ENCODE measurements at places on chromosomes 4 and X.

GRCh38 chr4:15240764-15241163, 187.1 kb upstream of the C1QTNF7 start:
- no peak for DNase-seq

- DNase-seq = no peak
Measured at GRCh38 chrX:150902434-150903109, 4.1 kb upstream of the CD99L2 start.

DNA sequence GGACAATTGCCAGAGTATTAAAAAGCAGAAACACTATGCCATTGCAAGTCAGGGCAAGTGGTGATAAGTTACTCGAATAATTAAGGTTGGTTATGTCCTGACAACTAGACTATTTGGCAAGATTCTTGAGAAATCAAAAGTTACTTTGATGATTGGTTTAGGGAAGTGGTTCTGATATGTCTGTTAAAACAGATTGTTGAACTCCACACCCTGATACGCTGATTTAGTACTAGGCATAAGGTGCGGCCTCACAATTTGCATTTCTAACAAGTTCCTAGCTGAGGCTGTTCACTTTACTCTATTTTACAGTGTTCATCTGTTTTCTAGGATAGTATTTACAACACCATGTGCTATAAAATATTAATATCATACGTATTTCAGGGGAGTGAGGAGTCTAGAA, 12.5 kb downstream of the GABRA4 start:
- no peak for DNase-seq

DNA sequence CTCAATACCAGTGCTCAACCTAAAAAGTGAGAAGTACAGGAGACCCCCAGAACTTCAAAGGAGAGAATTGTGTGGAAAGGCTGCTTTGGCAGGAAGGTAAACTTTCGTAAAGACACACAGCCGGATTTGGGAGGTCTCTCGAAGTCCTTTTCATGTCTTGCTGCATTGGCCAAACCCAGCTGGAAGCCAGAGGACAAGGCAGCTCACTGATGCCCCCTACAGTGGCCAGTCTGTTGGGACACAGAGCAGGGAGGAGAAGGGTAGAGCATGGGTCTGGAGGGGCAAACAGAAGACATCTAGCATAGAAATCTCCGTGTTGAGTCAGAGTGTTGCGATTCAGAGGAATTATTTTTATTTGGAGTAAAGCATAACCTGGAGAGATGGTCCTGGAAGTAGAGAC, 198.9 kb downstream of the ANK2 start:
- peak; percentile 3 for DNase-seq

- DNase-seq = peak; percentile 29
Measured at GRCh38 chrX:107629540-107629909, 1.2 kb downstream of the PRPS1 start.

- no peak for DNase-seq
Measured at GRCh38 chr4:75496406-75496805, 17.8 kb downstream of the RCHY1 start.

GRCh38 chr4:144518181-144518895, 127.6 kb upstream of the HHIP start:
- DNase-seq = no peak

DNA sequence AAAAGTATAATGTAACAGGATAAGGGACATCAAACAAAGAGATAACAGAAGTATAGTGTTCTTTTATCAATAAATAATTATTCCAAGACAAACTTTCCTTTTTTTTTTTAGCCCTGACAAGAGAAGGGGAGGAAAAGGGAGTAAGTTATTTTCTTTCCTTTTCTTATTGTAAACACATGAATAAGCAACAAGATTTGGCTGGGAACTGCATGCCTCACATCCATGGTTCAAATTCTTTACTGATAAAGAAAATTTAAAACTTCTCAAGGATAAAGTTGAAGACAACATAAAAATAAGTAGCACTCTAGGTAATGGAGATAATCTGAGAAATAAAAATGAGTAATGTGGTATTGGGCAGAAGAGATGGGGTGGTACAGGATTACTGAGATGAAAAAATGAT, 71.6 kb downstream of the NEK1 start:
- peak; percentile 0 for DNase-seq

DNA sequence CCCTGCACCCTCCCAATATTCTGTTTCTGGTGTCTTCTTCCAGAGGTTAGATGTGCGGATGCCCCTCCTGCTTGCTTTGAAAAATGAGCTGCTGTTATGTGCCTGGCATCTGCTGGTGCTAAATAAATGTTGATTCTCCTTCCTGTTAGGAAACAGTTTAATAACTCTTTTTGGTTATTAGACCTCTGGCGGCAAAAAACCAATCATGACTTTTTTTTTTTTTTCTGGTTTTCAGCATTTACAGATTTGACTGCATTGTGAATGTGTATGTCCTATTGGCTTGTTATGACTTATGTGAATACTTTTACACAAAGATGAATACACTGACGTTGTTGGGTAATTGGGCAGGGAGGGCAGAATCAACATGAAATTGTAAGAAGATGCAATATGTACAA, 13.6 kb upstream of the TMEM156 start:
- DNase-seq = no peak

DNA sequence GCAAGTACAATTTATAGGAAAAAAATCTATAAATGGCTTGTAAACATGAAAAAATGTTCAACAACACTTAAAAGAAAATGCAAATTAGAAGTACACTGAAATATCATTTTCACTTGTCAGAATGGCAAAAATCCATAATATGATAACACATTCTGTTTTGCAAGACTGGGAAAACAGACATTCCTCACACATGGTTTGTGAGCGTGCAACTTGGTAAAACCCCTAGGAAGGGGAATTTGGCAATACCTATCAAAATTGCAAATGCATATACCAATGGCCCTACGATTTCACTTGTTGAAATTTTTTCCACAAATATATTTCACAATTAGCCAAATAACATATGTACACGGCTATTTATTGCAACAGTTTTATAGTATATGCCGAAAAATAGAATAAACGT, 31.4 kb downstream of the TBC1D9 start:
- no peak for DNase-seq

GRCh38 chrX:148499638-148500422, 587 bp upstream of the AFF2 start:
- no peak for DNase-seq

- DNase-seq = no peak
Measured at GRCh38 chrX:150779385-150779784, 86.2 kb downstream of the MTMR1 start.

GRCh38 chr4:182023469-182023868, 219.7 kb upstream of the TENM3 start:
- DNase-seq = no peak

- no peak for DNase-seq
Measured at GRCh38 chr4:4532371-4533154, 9.3 kb downstream of the STX18 start.

DNA sequence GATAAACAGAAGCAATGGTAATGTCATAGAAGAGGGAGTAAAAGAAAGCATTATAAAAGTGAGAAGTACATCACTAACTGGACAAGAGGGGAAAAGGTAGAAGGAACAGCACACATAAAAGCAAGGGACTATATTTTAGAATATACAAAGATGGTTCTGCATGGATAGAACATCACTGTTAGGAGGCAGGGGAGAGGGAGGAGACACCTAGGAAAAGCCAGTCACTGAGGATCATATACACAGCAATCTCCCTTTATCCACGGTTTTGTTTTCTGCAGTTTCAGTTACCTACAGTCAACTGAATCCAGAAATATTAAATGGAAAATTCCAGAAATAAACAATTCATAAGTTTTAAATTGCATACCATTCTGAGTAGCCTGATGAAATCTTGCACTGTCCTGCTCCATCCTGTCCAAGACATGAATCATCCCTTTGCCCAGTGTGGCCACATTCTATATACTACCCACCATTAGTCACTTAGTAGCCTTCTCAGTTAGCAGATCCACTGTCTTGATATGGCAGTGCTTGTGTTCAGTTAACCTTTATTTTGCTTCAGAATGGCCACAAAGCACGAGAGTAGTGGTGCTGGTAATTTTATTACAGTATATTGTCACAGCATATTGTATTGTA, 74.2 kb downstream of the PPA2 start:
- DNase-seq = peak; percentile 63

DNA sequence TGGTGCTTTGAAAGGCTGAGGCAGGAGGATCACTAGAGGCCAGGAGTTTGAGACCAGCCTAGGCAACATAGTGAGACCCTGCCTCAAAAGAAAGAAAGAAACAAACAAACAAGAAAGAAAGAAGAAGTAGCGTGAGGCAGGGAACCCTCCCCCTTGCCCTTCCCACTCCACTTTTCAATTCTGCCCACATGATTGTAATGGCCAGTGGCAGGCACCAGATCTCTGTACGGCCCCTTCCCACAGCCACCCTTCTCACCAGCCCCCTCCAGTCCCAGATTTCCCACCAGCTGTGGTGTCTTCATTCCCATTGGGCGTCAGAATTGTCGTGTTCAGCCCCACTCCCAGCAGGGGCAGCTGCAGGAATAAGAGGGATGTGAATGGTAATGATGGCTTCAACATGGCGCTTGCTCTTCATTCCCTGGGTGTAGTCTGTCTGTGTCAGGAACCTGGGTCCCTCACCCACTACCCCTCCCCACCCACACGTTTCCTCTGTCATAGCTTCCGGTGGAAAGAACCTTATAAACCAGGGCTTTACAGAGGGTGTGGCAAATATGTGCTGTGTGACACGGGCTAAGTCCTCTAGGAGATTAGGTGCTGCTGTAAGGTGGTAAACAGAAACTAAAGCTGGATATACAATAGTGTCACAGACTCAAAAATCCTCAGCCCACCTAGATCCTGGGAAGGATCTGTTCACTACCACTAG, at the start of gene IL2RG:
Gene IL2RG (minus strand): TSS at position 437 of the 703 bp plus-strand sequence. CDS start 38 bp downstream, at position 399.
- DNase-seq = no peak

- DNase-seq = no peak
Measured at GRCh38 chrX:96861661-96862060, 22.0 kb upstream of the RPA4 start.

- DNase-seq = peak; percentile 35
Measured at GRCh38 chr4:1693131-1693896, 9.2 kb upstream of the FAM53A start.

DNA sequence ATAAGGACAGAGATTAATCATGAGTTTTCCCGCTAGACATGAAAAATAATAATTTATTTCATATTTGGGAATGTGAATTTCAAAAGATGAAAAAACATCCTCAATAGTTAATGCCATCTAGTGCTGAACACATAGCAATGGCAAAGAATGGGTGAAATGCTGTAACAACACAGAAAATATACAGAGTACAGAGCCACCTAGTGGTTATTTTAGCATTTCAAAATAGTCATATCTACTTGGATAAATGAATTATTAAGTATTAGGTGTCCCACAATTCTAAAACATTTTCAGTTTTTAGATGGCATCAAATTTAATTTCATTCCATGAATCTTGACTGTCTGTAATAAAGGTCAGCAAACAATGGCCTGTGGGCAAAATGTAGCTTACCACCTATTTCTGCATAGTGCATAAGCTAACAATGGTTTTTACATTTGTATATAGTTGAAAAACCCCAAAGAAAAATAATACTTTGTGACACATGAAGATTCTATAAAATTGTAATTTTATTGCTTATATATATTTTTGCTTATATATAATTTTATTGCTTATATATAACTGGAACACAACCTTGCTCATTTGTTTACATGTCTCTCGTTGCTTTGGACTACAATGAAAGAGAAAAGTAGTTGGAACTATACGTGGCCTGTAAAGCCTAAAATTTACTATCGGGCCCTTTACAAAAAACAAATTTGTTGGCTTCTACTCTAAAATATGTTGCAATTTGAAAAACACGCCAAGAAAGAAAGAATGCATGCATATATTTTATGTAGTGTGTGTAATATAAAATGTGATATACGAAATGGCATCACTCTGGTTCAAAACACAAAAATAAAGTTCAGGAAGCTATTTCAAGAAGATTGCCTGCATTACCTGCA, 99.1 kb upstream of the FAM47C start:
- no peak for DNase-seq

GRCh38 chr4:141804836-141805235, 168.5 kb downstream of the IL15 start:
- DNase-seq = no peak

DNA sequence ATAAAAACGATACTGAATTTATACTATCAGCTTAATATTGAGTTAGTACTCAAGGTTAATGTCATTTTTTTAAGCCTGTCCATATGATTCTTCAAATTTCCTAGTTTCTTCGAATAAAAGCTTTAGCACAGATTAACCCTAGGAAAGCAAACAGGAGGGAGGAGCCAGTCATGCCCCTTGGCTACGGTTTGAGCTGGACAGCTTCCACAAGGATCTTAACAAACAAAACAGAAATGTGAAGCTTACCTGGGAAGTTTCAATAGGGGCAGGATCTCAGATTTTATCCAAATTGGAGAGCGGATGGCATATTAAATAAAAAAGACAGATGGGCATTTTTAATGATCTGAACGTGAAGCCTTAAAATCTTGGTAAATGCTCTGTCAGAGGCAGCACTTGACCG, 2.3 kb downstream of the NWD2 start:
- no peak for DNase-seq

- DNase-seq = no peak
Measured at GRCh38 chr4:127975121-127975770, 10.0 kb downstream of the ABHD18 start.

DNA sequence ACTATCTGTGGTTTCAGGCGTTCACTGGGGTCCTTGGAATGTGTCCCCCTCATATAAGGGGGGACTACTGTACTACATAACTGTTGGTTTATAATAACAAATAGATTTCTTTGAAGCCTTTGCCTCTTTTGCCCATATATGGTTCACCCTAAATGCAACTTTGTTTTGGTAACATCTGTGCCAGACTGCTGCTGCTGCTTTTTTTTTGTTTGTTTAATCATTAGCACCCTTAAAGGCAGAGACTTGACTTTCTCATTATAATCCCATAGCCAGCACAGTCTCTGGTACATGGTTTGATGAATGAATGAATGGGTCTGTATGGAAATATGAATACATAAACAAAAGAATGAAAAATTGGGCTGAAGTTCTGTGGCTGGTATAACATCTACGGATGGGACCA, 80.2 kb upstream of the LHFPL1 start:
- DNase-seq = no peak

DNA sequence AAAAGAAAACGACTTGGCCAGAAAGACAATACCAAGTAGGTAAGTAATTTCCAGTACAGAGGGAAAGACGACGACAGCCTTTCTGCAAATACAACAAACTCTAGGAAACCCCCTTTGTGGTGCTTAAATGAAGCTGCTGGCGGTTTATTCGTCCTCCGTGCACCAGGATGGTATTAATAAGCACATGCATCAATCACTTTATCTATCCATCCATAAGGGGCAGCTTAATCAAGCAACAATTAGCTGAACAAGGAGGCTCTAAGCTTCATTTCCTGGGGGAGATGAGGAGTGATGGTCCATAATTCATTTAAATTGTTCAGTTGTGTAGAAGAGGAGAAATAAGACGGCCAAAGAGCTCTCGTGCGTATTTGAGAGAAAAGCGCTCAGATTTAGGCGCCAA, 26.2 kb downstream of the IRF2 start:
- DNase-seq = no peak

DNA sequence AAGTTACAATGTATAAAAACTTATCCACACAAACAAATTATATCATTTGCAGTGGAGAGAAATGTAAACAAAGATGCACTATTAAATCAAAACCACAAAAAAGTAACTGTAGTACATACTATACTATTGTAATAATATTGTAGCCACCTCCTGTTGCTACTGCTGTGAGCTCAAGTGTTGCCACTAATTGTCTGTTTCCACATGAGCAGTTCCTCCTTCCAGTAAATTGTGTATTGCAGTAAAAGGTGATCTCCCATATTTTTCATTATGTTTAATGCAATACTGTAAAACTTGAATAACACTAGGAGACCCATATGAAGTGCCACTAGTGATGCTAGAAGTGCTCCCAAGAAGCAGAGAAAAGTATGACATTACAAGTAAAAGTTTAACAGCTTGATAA, 11.7 kb downstream of the LIN54 start:
- DNase-seq = no peak

GRCh38 chrX:12967711-12968465, 7.0 kb upstream of the TMSB4X start:
- DNase-seq = no peak

All from MG63 (cell line).